HL-60 (cell line): ENCODE measurements at places on chromosomes 2 and 18.

DNA sequence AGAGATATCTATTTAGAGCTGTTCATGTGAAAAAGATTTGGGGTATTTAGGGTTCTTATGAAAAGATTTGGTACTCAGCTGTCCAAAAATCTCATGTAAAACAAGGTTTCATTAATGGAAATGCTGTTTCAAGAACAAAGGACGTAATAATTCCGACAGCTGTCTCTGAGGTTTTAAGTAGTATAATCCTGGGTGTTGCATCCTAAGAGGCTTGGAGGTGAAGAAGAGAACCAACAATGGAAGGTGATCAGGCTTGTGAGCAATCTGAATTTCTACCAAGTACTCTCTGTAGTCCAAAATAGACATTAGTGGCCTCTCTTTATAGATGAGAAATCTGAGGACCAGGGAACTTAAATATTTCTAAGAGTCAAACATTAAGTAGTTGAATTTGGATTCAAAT lies 205.1 kb downstream of the BABAM2 start:
- DNase-seq = no peak

DNA sequence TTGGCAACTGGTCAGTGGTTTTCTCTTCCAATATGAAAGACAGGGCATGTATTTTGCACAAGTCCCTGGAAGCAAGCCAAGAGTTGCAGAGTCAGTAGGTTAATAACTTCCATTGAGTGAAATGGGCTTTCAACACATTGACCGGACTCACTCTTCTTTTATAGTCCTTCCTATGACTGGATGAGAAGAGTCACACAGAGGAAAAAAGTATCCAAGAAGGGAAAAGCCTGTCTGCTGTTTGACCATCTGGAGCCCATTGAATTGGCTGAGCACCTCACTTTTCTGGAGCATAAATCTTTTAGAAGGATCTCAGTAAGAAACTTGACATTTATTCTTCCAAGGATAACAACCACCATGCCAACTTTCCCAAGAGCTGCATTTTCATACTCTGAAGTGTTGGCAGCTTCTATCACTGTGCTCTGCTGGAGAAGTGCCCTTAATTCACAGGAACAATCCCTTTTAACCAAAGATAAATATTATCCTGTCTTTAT lies 45.4 kb downstream of the RASGRP3 start:
- DNase-seq = peak; percentile 58

- no peak for DNase-seq
Observed at GRCh38 chr2:42414158-42414557, 53.1 kb upstream of the COX7A2L start.

DNA sequence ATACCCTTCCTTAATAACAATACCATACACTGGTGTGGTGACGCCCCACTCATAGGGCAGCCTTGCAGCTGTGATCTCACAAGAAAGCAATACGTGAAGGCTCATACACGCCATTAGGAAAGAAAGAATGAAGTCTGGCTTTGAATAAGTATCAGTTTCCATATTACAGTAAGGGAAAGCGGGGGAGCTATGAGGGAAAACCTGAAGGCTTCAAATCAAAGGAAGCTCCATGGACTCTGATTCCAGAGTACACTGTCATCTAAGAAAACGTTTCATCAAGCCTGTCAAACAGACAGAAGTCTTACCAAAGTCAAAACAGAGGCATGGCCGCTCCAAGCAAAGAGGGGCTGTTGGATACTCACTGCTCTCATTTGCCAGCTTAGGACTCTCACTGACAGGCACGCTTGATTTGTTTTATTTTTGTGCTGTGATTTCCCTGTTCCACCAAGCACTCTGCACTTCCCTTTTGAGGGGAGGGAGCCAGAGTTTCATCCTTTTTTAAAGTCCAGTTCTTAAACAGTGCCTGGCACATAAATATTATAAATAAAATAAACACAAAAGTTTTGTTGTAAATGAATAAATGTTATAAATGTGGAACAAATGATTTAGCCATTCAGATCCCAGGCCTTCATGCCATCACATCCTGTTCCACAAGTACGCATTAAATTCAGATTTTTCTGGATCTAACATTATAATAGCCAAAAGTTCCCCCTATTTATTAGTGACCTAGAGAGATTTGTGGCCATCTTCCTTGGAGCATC lies 221.2 kb downstream of the PIEZO2 start:
- DNase-seq = no peak

- no peak for DNase-seq
Observed at GRCh38 chr2:1623906-1624445, 120.3 kb downstream of the PXDN start.

GRCh38 chr2:75853436-75853835 lies 142.7 kb upstream of the GCFC2 start:
- DNase-seq = no peak

DNA sequence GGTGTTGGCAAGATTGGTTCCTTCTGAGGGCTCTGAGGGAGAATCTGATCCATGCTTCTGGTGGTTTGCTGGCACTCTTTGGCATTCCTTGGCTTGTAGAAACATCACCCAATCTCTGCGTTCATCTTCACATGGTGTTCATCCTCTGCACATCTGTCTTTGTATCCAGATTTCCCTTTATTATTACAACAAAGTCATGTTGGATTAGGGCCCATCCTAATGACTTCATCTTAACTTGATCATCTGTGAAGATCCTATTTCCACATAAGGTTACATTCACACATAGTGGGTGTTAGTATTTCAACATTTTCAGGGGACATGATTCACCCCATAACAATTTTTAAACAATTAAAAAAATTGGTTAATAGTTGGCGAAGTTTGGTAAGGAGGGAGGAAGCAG lies 177.4 kb upstream of the CWC22 start:
- DNase-seq = no peak

GRCh38 chr2:88236666-88237065 lies 66.5 kb downstream of the THNSL2 start:
- DNase-seq = no peak
